ENCODE measurements at places on chromosomes 5 and 9.
A peak's percentile ranks its signal among the peaks of the same experiment; 100 is the strongest.

GRCh38 chr9:80320916-80321315 lies 749.2 kb downstream of the TLE4 start:
- peak; percentile 45 for DNase-seq

DNA sequence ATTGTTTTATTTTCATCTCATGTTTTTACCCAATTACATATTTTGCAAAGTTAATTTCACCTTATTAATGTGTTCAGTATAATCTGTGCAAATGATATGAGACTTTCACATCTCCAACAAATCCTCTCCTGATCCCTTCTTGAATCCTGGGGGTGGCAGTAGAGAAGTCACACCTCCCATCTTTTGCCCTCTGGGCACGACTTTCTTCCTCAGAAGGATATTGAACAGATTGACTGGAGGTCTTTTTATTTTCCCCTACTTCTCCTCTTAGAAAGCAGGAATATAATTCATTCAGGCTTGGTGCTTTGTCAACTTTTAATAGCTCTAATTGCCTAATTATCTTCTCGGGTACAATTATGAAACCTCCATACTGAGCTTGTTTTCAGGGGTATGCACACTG lies 1037.1 kb upstream of the NUDT12 start:
- DNase-seq: no peak

- DNase-seq: no peak
Observed at GRCh38 chr9:68780720-68781119, 75.7 kb downstream of the PIP5K1B start.

- DNase-seq: no peak
Observed at GRCh38 chr9:2638871-2639673, 17.5 kb downstream of the VLDLR start.

- no peak for DNase-seq
Observed at GRCh38 chr9:109098171-109098959, 21.4 kb downstream of the TMEM245 start.

- no peak for DNase-seq
Observed at GRCh38 chr9:7094576-7094975, 336.8 kb downstream of the KDM4C start.

- no peak for DNase-seq
Observed at GRCh38 chr9:32524892-32525708, 896 bp downstream of the RIGI start.

GRCh38 chr9:118640836-118641560 lies 728.2 kb downstream of the BRINP1 start:
- DNase-seq: no peak

DNA sequence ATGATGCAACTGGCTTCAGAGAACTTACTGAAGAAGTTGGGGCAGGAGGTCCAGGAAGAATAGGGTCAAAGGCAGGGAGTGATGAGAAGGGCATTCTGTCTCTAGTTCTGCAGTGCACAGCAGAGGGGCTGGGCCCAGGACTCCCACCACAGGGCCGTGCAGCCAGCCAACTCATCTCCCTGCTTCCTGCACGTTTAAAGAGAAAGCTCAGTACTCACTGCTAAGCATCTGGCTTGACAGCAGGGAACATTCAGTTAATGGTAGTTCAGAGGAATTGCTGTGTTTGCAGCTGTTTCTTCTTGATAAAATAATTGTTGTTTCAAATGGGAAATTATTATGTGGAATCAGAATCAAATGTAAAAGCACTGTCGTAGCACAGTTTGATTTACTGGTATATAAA lies 25.6 kb upstream of the SCAMP1 start:
- DNase-seq: no peak

DNA sequence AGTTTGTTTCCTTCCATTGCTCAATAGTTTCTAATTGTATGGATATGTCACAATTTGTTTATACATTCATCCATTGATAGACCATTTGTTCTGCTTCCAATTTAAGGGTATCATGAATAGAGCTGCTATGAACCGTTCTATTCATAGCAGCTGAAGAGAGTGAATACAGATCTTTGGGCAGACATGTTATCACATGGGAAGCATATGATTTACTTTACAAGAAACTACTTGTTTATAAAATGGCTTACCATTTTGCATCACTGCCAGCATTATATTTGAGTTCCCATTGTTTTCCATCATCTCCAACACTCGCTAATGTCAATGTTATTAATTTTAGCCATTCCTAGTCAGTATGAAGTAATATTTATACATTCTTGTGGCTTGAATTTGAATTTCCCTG lies 549.0 kb downstream of the MAT2B start:
- no peak for DNase-seq

- DNase-seq: no peak
Observed at GRCh38 chr5:35285435-35285834, 55.1 kb upstream of the PRLR start.

DNA sequence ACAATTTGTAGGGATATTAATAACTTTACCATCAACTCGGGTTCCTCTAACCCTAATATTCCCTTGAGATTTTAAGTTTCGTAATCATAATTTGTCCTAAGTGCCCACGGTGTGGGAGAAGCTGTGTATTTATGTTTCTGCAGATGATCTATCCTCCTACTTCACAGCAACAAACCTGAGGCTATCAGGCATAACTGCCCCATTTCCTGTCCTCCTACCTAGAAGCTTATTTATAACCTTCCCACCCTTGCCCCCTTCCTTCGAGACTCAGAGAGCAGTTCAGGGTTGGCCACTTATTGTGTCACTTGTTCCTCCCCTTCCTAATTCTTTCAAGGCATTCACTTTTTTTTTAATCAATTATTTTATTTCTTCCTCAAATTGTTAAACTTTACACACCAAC lies 29.6 kb upstream of the LCP2 start:
- DNase-seq: no peak

DNA sequence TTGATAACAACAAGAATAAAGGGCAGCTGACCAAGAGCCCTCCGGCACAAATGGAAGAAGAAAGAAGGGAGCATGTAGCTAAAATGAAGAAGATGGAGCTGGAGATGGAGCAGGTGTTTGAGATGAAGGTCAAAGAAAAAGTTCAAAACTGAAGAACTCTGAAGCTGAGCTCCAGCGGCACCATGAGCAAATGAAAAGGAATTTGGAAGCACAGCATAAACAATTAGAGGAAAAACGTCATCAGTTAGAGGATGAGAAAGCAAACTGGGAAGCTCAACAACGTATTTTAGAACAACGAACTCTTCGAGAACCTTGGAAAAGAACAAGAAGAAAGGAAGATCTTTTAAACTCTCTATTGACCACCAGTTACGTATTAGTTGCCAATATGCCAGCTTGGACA lies 100.9 kb downstream of the GABBR2 start:
- no peak for DNase-seq

DNA sequence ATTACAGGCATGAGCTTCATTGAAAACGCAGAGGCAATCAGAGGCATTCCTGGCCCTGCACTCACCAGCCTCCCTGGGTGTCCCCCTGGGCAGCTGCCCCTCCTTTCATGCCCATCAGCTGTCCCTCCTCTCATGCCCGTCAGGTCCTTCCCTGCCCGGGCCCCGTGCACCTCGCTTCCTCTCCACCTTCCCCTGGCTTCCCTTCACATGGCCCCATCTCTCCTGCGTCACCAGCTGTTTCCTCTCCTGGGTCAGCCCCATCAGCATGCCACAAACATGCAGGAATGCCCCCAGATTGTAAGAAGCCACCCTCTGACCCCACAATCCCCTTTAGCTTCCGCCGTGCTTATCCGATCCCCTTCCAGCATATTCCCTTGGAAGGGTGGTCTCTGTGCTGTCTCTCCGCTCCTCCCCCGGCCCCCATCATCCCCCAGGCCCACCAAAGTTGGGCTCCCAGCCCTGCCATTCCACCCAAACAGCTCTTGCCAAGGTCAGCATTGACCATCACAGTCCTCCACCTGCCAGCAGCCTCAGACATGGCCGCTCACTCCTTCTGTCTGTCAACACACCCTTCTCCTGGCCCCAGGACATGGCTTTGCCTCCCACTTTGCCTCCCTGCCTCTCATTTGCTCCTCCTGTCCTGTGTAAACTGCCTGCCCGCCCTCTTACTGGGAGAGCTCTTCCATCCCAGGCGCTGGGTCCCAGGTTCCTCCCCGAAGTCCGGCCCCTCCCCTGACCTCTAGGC lies 98.6 kb upstream of the IER5L start:
- DNase-seq: no peak

GRCh38 chr5:136051486-136052220 lies 22.9 kb downstream of the TGFBI start:
- no peak for DNase-seq

DNA sequence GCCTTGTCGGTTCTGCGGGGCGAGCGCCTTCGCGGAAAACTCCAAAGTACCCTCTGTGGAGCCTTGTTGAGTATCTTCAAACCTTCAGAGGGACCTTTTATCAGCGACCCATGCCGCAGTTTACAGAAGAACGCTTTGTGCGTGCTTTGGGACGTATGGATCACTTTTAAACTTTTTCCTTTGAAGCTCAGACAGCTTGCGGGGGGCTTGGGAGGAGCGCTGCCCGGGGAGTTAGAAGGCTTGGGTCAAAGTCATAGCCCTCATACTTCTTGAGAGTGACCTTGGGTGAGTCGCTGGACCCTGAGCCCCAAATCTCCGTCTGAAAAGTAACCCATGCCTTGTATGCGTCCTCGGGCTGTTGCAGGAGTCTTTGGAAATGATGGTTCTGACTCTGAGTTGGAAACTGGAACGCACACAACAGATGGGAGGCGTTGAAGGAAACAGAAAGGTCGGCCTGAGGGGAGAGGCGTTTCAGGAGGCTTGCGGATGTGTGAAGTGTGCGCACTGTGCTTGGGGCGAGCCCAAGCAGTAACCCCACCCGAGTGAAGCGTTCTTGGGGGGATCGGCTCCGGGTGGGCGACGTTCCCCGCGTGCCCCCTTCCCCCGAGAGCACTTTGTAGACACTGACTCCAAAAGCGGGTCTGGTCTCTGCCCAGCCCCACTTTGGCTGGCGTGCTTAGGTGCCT lies 661 bp upstream of the SLC25A51 start:
- no peak for DNase-seq

- no peak for DNase-seq
Observed at GRCh38 chr9:1300941-1301340, 250.8 kb downstream of the DMRT2 start.

GRCh38 chr5:57676222-57677098 lies 193.8 kb upstream of the ACTBL2 start:
- no peak for DNase-seq

GRCh38 chr9:98708103-98708932 lies 417 bp downstream of the GABBR2 start:
- DNase-seq: no peak

- no peak for DNase-seq
Observed at GRCh38 chr9:136190237-136190601, 14.7 kb downstream of the LHX3 start.

DNA sequence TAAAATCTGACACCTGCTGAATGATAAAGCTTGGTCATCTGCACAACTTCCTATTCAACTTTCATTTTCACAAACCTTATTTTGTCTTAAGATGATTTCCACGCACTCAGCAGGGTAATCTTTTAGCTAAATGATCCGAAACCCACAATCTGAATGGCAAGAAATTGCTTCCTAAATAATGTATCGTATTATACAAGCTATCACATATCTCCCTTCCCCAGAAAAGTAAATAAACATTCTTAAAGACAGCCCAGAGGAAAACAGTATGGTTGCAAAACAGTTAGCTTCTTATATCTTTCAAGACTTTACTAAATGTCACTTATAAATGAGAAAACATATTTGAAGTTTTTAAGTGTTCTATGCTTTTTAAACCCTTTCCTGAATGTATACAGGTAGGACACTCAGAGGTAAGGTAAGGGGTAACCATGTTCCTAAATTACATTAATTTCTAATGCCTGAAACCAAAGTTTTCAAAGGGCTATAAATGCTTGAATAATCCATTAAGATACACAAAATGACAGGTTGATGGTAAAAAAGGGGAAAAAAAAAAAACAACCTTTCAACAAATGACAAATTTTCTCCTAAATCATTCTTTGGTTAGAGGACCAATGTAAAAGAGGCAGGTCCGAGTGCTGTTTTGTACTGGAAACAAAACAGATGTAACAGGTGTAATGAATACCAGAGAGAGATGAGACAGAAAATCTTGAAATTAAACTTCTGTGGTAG lies 36.3 kb downstream of the ELAVL2 start:
- DNase-seq: no peak

- DNase-seq: no peak
Observed at GRCh38 chr5:178210686-178211085, 6.4 kb downstream of the HNRNPAB start.

- DNase-seq: no peak
Observed at GRCh38 chr5:137580030-137580429, 80.9 kb upstream of the SPOCK1 start.

- no peak for DNase-seq
Observed at GRCh38 chr5:77981820-77982219, 205.7 kb upstream of the TBCA start.

- DNase-seq: no peak
Observed at GRCh38 chr9:3848445-3849114, 322.8 kb upstream of the RFX3 start.

GRCh38 chr9:134405527-134405926 lies 79.3 kb downstream of the RXRA start:
- DNase-seq: no peak

- no peak for DNase-seq
Observed at GRCh38 chr9:89477811-89478630, 19.9 kb downstream of the SEMA4D start.

GRCh38 chr5:73392775-73393174 lies 55.8 kb downstream of the FOXD1 start:
- no peak for DNase-seq

DNA sequence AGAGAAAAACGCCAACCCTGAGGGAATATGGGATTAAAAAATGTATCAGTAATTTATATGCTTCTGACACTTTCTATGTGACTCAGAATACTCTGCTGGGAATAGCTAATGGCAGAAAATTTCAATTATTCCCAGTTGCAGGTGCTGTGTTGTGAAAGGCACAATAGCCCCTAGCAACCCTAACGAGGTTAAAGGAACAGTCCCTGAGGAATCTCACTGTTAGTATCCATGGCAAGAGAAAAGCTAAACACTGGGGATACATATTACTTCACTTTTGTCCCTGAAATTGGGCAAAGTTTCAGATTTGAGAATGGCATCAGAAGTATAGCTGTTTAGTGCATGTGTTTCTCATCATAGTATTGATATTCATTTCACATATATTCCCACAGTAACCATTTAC lies 555.0 kb downstream of the RAB3C start:
- DNase-seq: no peak

- peak; percentile 79 for DNase-seq
Observed at GRCh38 chr5:116454417-116454927, 120.2 kb downstream of the SEMA6A start.

DNA sequence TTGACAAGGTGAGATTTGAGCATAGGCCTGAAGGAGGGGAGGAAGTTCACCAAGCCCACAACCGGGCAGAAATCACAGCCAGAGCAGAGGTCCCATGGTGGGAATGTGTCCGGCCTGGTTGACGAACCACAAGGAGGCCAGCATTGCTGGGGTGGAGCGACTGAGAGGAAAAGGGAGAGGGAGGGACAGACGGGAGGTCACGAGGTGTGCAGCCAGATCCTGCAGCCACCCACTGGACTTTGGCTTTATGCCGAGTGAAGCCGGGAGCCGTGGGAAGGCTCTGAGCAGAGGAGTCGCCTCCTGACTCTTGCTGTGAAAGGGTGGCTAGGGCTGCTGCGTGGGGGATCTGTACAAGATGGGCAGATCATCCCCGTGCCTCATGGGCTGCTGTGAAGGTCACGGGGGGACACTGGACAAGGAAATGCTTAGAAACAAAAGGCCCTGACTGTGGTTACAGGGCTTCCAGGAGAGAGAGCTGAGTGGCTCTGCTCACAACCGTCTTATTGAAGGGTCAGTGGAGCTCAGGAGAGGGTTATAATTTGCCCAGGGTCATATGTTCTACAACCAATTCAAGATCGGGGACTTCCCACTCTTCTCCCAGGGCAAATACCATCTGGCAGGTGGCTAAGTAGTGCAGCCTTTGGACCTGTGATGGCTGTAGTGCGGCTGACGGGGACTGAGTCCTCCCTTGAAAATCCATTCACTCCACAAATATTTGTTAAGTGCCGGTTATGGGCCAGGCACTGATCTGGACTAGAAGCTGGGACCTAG lies 15.6 kb upstream of the CD74 start:
- no peak for DNase-seq

All from amniotic stem cell (primary cell).